Subcutaneous preadipocyte (primary cell): ENCODE measurements at places on chromosomes 6 and 20. TPM values are rescaled to one million over a fixed set of nuclear protein-coding genes. Genes with fewer than 3 reads are reported as not detected.

The SOBP gene
- total RNA-seq = 7.0 and 8.8 TPM in 2 replicates

The SLC22A2 gene
- total RNA-seq = not detected in 2 replicates

The RHAG gene
- not detected in 2 replicates for total RNA-seq

The SMLR1 gene
- total RNA-seq = not detected in 2 replicates

The C6orf89 gene
- 33.4 and 37.1 TPM in 2 replicates for total RNA-seq

The TRDN gene
- total RNA-seq = not detected in 2 replicates

The BPI gene
- not detected in 2 replicates for total RNA-seq

The FGD2 gene
- not detected in 2 replicates for total RNA-seq

The STMND1 gene
- total RNA-seq = not detected in 2 replicates

The LAMA5 gene
- 33.1 and 88.8 TPM in 2 replicates for total RNA-seq

The MAS1 gene
- not detected in 2 replicates for total RNA-seq

The DDO gene
- 0.39 and 1.5 TPM in 2 replicates for total RNA-seq

The ADGRF1 gene
- not detected in 2 replicates for total RNA-seq

The HLA-DQB1 gene
- not detected in 2 replicates for total RNA-seq

The PGK2 gene
- total RNA-seq = not detected in 2 replicates

The OR2J3 gene
- not detected in 2 replicates for total RNA-seq

The EPHA7 gene
- under 0.01 and 0.39 TPM in 2 replicates for total RNA-seq

The NOTCH4 gene
- 0.59 and 0.73 TPM in 2 replicates for total RNA-seq

The EEF1A2 gene
- total RNA-seq = not detected in 2 replicates

The RPS6KA2 gene
- total RNA-seq = 74.2 and 81.9 TPM in 2 replicates

The CCM2L gene
- total RNA-seq = not detected in 2 replicates

The PNPLA1 gene
- total RNA-seq = not detected in 2 replicates

The GMPR gene
- 1.8 and 2.7 TPM in 2 replicates for total RNA-seq
